Inflammatory macrophage treated with lipopolysaccharide for 1 hour (primary cell): ENCODE measurements at places on chromosomes 4 and X.

DNA sequence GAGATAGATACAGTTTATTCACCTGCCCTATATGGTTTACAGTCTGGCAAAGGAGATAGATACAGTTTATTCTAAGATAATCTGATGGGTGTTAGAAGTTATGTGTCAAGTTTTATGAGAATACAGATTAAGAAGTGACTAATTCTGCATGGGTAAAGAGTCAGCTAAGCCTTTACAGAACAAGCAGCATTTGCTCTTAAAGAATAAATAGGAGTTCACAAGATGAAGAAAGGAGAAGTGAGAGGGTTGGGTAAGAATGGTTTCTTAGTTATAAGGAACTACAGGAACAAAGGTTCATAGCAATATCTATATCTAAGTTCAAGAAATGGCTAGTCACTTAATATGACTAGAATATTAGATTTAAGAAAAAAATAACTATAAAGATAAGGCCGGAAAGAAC is 47.6 kb downstream of the THOC2 start:
- peak; percentile 63 for DNase-seq

- no peak for DNase-seq
Measured at GRCh38 chrX:106931831-106932491, 11.8 kb downstream of the CLDN2 start.

DNA sequence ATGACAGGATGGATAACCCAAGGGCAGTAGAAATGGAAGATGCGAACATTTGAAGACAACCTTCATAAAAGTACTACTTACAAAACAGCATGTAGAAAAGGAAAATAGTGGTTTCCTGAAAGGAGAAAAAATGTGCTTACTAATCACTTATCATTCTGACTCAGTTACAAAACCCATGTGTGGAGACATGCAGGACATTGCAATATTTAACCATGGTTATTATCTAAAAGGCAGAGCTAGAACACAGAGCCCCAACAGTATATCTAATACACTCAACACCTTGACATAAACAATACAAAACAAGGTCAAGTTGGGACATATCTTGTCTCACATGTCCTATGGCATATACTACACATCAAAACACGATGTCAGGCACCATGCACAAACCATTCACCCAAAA is 55.9 kb downstream of the EIF4E start:
- DNase-seq = no peak

DNA sequence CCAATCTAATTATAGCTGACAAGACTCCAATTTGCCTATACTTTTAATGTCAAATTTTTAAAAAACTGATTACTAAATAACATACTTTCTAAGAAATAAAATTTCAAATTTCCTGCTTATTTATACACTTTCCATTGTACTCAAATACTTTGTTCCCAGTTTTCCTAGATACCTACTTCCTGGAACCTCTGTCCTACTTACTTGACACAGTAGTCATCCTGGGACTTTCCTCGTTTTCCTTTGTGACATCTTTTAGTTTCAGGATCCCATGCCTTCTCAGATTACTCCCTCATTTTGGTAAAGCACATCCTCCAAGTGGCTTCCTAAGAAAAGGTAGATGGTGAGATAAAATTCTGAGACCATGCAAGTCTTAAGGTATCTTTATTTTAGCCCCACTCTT is 13.3 kb upstream of the FAM184B start:
- DNase-seq = no peak

DNA sequence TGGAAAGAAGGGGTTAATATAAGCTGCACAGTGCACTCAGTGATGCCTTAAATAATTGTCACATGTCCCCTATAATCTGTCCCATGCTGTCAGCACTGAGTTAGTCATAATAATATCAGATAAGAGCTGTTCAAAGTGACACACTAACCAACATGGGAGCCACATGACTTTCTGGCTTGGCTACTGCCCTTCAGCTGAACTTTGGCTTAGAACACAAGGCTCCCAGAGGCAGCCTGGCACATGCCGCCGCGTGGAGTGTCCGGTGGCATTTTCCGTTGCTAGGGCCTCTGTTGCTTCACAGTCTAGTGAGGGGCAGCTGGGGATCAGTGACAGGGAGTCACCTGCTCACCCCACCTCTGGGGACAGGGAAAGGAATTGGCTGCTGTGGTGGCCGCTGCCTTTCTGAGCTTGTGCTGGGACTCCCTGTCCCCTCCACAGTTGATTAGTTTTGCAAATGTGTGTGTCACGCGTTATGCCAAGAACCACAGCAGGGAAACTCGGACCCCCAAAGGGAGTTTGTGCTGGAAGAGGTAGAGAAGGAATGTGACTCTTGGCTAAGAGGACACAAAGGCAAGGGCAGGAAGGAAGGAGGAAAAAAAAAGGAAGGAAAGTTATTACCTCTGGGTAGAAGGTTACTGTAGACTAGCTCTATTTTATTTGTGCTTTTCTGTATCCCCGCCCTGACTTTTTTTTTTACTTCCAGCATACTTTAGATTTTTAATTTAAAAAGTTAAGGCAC is 41.1 kb upstream of the PPARGC1A start:
- DNase-seq = no peak

GRCh38 chrX:70338290-70338689 is 48.4 kb downstream of the KIF4A start:
- DNase-seq = peak; percentile 26

- no peak for DNase-seq
Measured at GRCh38 chrX:119687661-119688413, 5.1 kb downstream of the SEPTIN6 start.

GRCh38 chr4:83616252-83616651 is 80.3 kb downstream of the GPAT3 start:
- DNase-seq = no peak

DNA sequence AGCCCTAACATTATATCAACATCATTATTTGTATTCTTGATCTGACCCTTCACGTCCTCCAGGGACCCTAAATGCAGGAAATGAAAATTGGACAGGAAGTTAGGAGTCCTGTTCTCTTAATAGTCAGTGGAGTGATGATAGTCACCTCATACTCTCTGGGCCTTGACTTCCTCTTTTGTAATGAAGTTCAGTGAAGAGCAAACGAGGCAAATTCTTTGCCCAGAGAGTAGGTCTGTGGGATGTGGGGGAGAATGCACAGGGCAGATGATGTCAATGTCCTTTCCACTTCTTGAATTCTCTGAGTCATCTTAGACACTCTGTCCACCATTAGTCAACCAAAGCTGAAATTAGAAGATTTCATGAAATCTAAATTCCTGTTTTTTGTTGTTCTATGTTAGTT is 17.1 kb upstream of the GPRIN3 start:
- peak; percentile 99 for DNase-seq

DNA sequence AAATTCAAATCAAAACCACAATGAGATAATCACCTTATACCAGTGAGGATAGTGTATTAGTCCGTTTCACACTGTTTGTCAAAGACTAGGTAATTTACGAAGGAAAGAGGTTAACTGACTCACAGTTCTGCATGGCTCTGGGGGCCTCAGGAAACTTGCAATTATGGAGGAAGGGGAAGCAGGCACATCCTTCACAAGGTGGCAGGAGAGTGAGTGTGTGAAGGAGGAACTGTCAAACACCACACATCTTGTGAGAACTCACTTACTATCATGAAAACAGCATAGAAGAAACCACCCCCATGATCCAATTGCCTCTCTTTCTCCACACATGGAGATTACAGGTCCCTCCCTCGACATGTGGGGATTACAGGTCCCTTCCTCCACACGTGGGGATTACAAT is 54.7 kb upstream of the TRPC5 start:
- DNase-seq = no peak

GRCh38 chrX:16970977-16971376 is 24.5 kb downstream of the REPS2 start:
- DNase-seq = peak; percentile 73

- DNase-seq = no peak
Measured at GRCh38 chr4:10046471-10046870, 25.2 kb upstream of the SLC2A9 start.

DNA sequence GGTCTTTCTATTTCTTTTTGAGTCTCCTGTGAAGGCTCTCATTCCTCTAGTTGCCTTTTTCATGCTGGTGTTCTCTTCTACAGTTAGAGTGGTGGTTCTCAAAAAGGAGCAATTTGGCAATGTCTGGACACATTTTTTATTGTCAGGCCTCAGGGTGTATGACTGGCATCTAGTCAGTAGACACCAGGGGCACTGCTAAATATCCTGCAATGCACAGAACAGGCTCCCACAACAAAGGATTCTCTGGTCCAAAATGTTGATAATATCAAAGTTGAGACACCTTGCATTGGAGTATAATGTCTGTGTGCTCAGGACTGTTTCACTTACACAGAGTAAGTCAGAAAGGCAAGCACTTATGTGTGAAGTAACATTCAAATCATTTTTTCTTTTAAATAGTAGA is 1360.7 kb downstream of the ADGRL3 start:
- DNase-seq = no peak

DNA sequence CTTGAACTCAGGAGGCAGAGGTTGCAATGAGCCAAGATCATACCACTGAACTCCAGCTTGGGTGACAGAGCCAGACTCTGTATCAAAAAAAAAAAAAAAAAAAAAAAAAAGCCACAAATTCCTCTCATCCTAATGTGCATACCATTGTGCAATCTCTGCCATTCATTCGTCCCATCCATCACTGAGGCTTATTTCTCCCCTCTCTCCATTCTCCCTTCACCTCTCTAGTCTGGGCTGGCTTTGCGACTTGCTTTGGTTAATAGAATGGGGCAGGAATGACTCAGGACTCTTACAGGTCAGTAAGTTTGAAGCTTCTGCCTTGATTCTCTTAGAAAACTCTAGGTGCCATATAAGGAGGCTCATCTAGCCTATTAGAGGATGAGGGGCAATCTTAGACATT is 60.3 kb upstream of the DDX3X start:
- DNase-seq = no peak

- DNase-seq = no peak
Measured at GRCh38 chr4:154033921-154034320, 245.0 kb upstream of the SFRP2 start.

GRCh38 chr4:8594097-8595038 is 1.8 kb downstream of the CPZ start:
- DNase-seq = peak; percentile 59

DNA sequence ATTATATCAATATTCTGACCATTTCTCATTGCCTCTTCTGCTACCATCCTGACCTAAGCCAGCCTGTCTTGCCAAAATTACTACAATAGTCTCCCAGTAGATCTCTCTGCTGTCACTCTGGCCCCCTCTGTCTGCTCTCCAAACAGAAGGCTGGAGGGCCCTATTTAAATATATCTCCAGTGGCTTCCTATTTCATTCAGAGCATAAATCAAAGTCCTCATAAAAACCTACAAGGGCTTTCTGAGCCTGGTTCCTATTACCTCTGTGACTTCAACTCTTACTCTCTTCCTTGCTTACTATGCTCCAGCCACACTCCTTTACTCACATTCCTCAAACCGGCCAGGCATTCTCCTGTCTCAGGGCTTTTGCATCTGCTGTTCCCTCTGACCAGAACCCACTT is 19.0 kb downstream of the IGSF1 start:
- no peak for DNase-seq

DNA sequence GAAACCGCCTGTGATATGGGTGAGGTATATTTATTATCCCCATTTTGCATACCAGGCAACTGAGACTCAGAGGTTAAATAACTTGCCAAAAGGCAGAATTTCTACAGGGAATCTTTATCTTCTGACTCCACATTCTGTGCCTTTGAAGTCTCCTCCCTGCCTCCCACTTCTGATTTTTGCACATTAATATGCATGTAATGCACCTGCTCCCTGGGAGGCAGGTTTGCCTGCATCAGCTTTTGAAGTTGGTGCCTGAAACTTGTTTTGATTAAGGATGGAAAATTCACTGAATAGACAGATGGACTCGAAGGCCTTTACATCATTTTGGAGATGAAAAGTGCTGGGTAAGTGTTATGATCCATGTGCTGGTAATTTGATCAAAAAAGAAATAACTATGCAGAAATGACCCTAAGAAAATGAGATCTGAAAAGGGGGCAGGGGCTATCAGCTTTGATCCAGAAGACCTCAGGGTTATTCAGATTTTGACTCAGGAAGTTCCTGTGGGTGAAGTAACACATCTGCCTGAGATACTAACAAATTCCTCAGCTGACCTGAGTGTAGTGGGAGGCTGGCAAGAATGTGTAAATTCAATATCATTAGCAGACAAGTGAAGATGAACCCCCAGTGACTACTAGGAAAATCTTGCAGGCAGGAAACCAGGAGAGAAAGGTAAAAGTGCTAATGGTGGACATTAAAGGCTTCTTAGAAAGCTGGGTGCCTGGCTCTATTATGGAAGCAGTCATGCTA is 167.5 kb upstream of the BOD1L1 start:
- no peak for DNase-seq

- no peak for DNase-seq
Measured at GRCh38 chr4:41932988-41933387, 2.2 kb upstream of the TMEM33 start.

- DNase-seq = no peak
Measured at GRCh38 chrX:132833373-132833772, 125.1 kb downstream of the HS6ST2 start.

DNA sequence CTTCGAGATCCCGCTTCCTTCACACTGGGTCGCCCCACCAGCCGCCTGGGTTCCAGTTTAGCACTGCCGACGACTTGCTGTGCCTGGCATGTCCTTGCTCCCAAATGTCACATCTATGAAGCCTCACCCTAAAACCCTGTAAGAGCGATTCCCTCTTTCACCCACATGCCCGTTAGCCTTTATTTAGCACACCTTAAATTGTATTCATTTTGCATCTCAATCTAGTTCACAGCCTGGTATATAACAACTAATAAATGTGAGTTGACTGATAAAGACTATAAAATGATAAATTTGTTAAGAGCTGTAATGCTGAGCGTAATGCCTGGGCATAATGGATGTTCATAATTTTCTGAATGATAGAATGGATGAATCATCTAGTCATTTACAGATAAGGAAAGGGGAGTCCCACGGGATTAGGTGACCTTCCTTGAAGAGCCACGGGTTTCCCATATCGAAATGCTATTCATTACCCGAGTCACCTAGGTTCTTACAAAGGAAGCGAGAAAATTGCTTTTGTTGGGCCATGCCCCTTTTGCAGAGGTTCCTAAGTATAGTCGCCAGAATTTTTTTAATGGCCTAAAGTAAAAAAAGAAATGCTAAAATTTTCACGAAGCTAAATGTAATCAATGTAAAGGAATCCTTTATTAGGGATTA is 1.1 kb upstream of the AP1S2 start:
- no peak for DNase-seq

GRCh38 chr4:14934704-14935390 is 67.4 kb upstream of the CPEB2 start:
- DNase-seq = no peak

DNA sequence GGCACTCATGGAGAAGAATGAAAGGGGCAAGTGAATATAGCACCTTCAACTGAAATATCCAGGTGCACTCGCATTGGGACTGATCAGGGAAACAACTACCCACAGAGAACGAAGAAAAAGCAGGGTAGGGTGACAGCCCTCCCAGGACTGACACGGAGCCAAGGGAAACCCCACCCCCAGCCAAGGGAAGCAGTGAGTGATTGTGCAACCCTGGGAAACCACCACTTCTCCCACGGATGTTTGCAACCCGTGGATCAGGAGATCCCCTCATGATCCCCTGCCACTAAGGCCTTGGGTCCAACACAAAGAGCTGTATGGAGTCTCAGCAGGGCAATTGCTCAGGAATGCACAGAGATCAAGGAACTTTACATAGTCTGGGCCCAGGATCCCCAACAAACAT is 158.5 kb upstream of the HCCS start:
- DNase-seq = peak; percentile 3
